ENCODE measurements at places on chromosomes 4 and X.
A peak's percentile ranks its signal among the peaks of the same experiment; 100 is the strongest.

GRCh38 chr4:117889978-117890377, 144.3 kb upstream of the NDST3 start:
- DNase-seq: no peak

GRCh38 chrX:136767104-136767941, 13.4 kb downstream of the ARHGEF6 start:
- DNase-seq: peak; percentile 31

- no peak for DNase-seq
These were observed 73.7 kb upstream of the ACSL1 start for GRCh38 chr4:184899261-184900134.

- DNase-seq: no peak
These were observed 5.7 kb downstream of the EFNB1 start for GRCh38 chrX:68834371-68835103.

GRCh38 chr4:132827522-132827921, 321.6 kb upstream of the PCDH10 start:
- no peak for DNase-seq

Measured in NCI-H2171 (cell line).